NCI-H187 (cell line): ENCODE measurements at places on chromosomes 7 and 10.

DNA sequence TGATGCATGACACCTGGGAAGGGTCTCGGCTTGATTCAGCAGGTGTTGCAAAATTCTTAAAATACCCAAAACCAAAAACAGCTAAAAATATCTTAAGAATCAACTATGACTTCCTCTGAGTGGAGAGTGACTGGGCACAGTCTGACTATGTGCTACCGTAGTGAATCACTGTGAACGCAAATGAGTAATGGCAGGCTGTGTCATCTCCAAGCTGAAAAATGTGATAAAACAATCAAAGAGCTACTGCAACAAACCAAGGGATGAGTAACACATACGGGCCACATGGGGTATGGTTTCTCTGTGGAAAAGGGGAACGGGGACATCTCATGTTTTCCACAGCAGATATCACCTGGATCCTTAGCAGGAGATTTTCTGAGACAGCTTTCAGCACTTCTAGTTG is 127.5 kb downstream of the ABCA13 start:
- no peak for DNase-seq

DNA sequence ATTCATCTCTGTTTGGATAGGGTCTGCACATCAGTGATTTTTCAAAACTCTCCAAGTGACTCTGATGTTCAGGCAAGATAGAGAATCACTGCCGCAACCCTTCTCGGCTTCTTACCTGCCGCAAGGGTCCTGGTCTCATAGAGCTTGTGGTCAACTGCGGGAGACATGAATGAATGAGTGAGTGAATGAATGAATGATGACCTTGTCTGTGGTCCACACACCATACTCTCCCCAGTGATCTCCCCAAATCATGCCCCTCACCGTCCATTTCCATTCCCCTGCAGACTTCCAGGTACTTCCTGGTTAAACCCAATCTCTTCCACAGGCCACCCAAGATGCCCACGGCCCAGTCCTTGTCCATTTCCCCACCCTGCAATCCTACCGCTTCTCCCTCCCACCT is 5.9 kb upstream of the NPFFR1 start:
- DNase-seq = no peak

DNA sequence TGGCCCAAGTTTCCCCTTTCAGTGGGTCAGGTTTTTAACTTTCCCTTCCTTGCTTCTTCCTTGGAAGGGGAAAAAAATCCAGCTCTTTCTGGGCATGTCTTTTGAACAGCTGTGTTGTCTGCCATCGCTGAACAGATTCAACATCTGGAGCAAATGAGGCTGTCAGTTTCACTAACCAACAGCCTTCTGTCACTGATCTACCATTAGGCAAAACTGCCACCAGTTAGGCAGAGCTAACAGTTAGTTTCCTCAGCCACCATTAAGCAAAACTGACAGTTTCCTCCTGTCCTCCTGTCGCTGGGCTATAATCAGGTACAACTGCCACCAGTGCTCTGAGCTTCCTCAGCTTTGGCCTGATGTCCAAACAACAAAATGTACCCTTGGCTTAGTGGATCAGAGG is 81.9 kb downstream of the NPTX2 start:
- no peak for DNase-seq

DNA sequence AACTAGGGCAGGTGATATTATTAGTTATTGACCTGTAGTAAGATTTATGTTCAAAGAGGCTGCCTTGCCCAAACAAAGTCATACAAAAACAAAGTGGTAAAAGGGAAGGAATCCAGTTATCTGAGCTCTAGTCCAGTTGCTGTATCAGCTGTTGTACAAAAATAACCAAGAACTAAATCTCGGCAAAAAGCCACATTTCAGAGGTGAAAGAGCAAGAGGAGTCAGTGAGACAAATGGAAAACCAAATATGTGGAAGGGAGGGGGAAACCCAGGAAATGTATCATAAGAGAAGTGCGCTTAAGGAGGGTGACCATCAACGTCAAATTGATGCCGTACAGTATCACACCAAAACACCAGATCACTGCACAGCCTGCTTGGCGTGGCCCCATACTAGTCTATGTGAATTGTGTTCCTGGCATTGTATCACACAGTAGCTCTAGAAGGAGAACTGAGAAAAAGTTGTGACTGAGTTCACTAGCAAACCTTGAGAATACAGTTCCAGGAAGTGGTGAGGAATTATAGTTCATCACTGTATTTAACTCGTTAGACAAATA is 6.4 kb downstream of the AGBL3 start:
- DNase-seq = no peak

DNA sequence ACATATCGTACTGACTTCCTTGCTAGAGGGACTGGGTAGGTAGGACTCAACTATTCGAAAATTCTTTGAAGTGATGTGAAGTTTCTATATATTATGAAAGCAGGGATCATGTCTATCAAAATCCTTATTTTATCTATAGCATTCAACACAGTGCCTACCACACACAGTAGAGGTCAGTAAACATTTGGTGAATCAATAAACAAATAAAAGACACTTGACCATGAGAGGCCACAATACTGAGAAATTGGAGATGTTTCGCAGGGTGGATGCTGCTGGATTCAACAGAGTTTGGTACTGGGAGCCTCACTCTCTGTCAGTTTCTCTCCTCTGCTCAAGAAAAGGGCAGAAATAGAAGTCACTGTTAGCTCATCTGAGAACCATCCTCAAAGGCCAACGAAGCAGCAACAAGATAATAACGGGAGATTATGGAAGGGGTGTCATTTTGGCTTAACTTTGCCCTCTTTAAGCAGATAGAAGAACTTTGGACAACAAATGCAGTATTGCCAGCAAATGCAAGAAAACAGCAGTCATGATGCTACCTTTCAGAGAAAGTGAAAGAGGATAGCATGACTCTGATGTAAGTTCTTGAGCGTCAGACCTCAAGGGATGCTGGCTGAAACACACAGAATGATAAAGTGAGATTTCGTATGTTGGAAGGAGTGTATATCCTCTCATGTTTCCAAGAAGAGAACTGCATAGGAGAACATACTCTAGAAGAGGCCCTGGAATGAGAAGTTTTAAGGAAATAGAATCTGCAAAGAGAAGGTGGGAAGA is 107.6 kb downstream of the SEMA3E start:
- no peak for DNase-seq

DNA sequence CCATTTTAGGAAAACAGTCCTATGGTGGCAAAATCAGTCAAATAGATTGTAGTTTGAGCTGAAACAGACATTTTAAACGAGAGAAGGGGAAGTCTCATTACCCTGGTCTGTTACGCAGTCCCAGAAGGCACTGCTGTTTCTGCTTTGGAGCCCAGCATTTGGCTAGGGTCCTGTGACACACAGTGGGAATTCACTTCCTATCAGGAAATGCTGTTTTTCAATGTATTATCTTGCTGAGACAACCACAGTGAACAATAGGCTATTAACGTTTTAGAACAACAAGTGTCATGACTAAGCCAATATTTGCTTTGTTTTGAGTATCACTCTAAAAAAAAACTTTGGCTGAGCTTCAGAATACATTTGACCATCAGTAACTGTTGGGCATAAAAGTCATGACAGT is 74.1 kb downstream of the ADD3 start:
- no peak for DNase-seq

DNA sequence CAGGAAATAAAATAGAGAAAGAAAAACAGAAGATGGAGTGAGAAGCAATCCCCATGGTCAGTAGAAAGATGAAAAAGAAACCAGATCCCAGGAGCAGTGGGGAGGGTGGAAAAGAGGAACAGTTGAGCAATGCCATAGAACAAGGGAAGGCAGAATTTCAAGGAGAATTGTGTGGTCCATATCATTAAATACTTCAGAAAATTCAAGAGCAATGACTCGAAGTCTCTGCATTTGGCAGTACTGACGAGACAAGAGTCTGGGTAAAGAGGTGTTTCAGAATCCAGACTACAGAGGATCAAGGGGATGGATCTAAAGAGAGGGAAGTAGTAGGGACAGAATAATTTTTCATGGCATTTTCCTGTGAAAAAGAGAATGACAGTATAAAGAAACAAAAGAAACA is 512.6 kb downstream of the PHTF2 start:
- no peak for DNase-seq

DNA sequence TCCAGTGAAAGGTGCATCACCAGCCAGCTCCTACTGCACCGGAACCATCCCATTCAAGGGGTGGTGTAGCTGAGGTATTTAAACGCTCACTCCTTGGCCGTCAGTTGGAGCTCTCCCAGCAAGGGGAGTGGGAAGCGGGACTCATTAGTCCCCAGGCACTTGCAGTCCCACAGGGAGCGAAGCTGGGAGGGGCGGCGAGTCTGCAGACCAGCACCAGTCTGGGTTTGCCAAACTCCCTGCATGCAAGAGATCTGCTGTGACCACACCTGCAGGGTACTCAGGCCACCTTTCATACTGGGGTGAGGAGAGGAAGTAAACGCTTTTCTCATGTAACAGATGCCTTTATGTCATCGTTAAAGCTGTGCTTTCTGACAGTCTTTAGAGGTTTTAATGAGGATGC is 187.9 kb downstream of the PTPRN2 start:
- DNase-seq = no peak

GRCh38 chr10:23283680-23284079 is 60.9 kb downstream of the C10orf67 start:
- peak; percentile 26 for DNase-seq

DNA sequence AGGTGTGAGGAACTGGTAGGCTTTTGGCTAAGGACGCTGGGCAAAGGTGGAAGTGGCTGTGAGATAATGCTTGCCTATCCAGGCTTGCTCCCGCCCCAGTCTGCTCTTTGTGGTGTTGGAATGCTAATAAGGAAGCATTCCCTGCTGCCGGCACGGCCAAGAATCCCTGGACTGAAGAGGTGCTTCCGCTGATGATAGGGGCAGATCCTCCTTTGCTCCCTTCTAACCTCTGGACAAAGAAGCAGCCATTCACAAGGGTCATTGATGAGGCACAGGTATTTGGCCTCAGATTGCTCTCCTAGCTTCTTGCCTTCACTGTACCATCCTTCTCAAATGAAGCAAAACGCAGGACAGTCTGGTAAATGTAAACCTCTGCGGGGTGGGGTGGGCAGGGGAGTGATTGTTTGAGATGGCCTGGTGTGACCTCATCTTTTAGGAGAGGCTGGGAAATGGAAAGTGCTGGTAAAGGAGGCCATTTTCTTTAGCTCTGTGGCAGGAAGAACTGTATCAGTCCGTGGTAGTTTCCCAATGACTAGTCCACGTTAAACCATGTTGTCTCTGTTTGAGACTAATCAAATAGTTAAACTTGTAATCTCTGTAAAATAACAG is 1.7 kb downstream of the PGAM1 start:
- no peak for DNase-seq
